Right atrium auricular region (tissue), 2 donors: ENCODE measurements at places on chromosomes 5 and 9. TPM values are rescaled to one million over a fixed set of nuclear protein-coding genes. Genes with fewer than 3 reads are reported as not detected.

DNA sequence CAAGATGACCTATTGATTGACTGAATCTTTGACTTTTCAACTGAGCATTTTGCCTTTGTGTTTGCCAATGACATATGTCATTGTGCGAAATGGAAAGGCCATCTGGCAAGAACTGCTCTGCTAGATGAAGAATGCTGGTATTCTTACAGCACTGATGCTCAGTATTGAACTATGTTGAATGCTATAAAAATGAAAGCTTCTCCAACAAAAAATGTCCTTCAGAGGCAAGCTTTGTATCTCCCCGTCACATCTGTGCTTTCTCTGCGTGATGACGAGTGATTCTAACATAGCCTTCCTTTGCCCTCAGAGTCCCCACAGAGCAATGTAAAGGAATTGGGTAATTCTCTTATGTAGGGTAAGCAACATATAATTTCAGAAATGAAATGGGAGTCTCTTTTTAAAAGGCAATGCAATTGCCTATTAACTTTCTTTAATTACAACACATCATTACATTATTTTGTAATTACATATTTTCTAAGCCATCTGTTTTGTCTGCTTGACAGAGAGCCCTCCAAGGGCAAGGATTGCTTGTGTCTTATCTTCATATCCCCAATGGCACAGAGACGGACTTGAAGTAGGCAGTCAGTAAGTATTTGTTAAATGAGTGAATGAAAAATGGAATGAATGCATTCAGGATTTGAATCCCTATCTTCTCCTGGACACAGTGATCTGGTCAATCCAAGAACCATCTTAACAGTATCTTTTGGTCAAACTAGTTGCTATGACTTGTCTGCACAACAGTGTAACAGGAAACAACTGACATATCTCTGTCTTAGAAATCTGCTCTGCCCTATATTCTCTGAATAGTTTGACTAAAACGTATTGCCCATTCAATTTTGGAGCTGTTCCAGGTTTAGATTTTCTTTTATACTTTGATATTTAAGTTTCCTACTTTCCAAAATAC lies 46.1 kb downstream of the ENC1 start:
- DNase-seq, result no peak

GRCh38 chr9:125541840-125542243 lies 165.2 kb downstream of the MAPKAP1 start:
- no peak for DNase-seq

DNA sequence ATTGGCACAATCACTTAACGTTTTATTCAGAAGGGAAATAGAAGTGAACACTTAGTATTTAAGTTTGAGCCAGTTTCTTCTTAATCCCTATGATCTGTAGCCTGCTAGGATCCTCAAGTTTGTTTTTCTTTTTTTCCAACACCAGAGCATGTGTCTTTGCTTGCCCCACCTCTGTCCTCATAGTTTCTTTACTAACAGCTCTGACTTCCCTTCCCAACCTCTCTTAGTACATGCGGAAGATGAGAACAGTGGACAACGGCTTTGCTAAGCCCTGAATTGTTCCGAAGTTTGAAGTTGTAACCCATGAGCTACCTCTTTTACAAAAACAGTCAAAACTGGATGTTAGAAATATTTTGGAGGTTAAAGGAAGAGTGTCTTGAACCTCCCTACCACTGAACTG lies 61.7 kb upstream of the TAF11L2 start:
- no peak for DNase-seq

DNA sequence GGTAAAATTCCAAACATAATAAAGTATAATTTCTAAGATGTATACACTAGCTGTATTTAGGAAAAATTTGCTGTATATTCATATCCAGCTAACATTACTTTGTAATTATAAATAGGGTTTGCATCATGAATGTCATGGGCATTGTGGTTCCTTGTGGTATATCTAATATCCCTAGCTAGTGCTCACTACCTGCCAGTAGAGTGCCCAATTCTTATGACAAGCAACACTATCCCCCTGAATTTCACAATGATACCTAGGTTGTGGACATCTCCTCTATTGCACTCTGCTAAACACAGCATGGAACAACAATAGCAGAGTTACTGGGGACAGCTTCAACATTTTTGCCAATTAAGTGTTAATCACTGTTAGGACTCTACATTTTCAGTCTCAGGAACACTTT lies 1656.5 kb downstream of the EFNA5 start:
- DNase-seq, result no peak

- no peak for DNase-seq
Measured at GRCh38 chr5:75052192-75053053, at the start of gene GCNT4. TSS of gene GCNT4 (minus strand) at chr5:75052558. CDS start at chr5:75030037, 22,521 bp downstream.

DNA sequence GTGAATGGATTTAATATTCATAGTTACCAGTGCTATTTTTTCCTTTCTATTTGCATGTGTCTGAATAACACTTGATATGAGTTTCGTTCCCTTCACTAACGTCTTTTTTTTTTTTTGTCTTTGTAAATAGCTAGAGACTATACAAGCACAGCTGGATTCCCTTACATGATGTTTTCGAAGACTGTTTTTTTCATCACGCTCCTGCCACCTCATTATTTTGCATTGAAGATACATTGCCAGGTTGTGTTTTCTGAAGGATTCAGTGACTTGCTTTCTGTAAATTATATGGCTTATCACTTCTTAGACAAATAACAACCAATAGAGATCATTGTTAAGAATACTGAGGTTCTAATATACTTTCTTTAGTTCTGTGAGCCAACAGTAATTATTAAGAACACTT lies 207.5 kb downstream of the COMMD10 start:
- DNase-seq, result no peak

GRCh38 chr5:148482697-148483462 lies 99.1 kb downstream of the FBXO38 start:
- DNase-seq, result no peak

GRCh38 chr9:26928902-26929495 lies 18.0 kb downstream of the PLAA start:
- no peak for DNase-seq

GRCh38 chr9:85178474-85178873 lies 508.9 kb downstream of the NTRK2 start:
- no peak for DNase-seq

Gene SPINK4
- total RNA-seq, result not detected

Gene GAS1
- 78.6 TPM for total RNA-seq

Gene FPGS
- total RNA-seq, result 47.0 TPM

Gene DPM2
- total RNA-seq, result 11.4 TPM

Gene LOX
- 11.6 TPM for total RNA-seq
